ENCODE measurements at places on chromosomes 3 and 15. TPM values are rescaled to one million over a fixed set of nuclear protein-coding genes. Genes with fewer than 3 reads are reported as not detected.

- no peak for DNase-seq
Measured at GRCh38 chr3:106058475-106058874, 189.7 kb upstream of the CBLB start.

The GOLGA8S gene
- 0.42 TPM for total RNA-seq

The SLC12A1 gene
- total RNA-seq: 0.68 TPM

DNA sequence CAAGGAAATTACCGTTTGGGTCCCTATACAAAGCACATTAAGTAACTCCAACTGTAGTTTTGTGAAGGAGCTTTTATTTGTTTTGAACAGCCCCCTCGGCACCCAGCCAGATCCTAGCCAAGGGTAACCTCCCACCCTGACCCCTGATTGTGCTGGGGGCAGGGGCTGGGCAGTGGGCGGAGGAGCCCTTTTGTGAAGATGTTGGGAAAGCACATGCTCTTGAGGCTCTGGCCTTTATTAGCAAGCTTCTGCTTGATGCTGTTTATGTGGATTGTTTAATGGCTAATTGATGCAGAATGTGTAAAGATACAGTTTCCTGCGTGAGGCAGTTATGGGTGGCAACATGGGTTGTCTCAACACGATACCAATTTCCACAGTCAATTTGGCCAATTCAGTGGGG lies 136.5 kb downstream of the MAP2K5 start:
- no peak for DNase-seq

The INSYN1 gene
- 15.2 TPM for total RNA-seq
